ENCODE measurements at places on chromosomes 12 and 14.

DNA sequence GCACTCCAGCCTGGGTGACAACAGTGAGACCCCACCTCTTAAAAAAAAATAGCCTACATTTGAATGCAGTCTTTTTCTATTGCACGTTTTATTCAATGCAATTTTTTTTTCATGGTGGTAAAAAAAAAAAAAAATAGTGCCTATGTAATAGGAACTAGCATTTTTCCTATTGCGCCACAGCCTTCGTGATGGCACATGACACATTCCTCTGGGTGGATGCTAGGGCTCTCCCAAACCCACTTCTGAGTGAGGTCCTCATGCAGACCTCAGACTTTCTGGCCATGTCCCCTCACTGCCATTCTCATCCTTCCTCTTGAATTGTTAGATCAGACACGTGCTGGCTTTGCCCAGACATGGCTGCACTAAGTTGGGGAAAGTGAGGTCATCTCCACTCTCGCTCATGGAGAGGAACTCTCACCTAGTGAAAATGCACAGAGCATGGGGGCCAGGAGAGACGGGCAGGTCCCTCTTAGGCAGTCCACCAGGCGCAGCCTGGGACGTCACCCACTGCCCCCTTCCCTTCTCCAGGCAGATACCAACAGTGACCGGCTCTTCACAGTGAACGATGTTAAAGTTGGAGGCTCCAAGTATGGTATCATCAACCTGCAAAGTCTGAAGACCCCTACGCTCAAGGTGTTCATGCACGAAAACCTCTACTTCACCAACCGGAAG is 19.2 kb downstream of the DCAF4 start:
- no peak for DNase-seq

GRCh38 chr14:102930753-102931579 is 8.5 kb downstream of the AMN start:
- DNase-seq: peak; percentile 21

GRCh38 chr12:32455607-32456071 is 56.3 kb downstream of the FGD4 start:
- DNase-seq: peak; percentile 90

DNA sequence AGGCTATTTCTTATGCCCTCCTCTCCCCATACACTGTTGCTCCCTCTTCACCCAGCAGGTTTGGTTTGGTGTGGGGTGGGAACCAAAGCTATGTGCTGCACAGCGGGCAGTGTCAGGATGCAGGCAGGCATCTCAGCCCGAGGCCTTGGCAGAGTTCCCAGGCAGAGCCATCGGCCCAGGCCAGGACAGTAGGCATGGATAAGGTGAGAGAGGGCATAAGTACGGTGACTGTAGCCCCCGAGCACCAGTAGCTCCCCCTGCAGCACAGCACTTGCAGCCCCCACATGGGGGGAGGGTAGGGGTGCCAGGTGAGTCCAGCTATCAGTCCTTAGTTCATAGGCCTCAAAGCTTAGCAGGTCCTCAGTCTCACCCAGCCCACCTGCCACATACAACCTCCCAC is 7.2 kb downstream of the KLHL33 start:
- no peak for DNase-seq

DNA sequence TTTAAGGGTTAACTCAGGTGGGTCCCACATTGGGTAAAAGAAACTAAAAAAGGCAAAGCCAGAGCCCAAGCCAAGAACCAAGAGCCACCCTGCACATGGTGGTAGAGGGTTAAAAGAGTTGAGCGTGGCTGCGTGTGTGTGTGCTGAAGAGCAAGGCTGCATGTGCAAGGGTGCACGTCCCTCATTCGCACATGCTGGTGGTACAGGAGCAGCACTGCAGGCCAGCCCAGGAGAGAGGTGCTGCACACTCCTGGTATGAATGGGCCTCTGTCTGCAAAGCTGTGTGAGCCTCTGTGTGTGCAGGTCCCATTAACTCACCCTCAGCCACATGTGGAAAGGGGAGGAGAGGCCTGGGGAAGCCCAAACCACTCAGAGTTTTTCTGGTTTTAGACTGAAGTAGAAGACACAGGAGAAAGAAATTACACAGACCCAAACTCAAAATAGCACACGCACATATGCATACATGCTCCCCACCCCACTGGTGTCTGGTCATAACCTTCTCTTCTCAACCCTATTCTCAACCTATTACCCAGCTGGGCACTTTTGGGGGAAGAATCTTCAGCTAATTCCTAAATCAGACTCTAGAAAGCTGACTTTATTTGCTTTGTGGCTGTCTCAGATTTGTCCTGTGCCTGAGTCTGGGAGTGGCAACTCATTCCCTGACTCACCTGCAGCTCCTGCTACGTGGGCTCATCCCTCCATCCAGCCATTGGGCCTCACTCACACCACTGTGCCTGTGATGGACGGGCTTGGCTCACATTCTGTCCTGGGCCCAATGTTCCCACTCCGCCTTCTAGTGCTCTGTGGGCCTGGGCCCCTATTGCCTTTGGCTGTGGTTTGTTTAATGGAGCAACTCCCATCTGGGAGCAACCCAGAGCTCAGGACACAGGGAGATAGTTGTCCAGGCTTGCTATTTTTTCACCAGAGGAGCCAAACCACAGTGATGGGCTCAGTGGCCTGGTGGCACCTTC is 30.8 kb upstream of the COL2A1 start:
- no peak for DNase-seq

GRCh38 chr14:47543459-47543858 is 131.9 kb downstream of the MDGA2 start:
- no peak for DNase-seq

GRCh38 chr14:68566075-68566474 is 226.8 kb downstream of the ZFP36L1 start:
- DNase-seq: no peak

DNA sequence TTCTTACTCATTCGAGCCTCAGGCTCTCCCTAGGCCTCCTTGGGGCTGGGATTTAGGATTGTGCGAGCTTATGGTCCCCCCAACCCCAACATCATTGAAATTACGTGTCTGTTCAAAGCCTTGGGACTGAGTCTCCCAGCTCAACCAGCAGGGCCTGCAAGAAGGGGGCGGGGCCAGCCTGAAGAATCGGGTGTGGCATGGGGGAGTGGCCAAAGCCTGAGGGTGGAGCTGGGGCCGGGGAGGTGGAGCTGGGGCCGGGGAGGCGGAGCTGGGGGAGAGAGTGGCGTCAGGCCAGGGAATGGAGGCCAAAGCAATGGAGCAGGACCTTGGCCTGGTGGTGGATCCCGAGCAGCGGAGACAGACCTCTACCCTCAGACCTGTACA is 24.3 kb upstream of the HSPB8 start:
- DNase-seq: no peak

DNA sequence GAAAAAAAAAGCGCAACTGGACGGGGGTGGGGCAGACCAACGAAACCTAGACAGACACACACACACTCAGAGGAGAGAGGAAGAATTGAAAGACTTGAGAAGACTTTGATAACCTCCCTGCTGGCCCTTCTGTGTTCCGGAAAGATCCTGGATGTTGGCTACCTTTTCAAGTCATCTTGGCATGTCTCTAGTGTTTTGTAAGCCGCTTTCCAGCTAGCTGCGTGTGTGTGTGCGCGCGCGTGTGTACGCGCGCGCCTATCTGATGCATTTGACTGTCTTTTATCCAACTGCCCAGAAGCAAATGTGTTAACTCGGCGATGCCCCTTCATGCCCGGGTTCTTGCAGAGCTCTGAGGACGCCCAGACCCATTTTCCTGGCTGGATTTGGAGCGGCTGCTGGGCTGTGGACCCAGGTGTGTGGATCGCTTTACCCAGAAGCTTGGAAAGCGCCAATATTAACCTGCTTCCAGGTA is 664 bp downstream of the LRFN5 start:
- DNase-seq: no peak

GRCh38 chr12:12088147-12088546 is 17.4 kb downstream of the BCL2L14 start:
- no peak for DNase-seq

DNA sequence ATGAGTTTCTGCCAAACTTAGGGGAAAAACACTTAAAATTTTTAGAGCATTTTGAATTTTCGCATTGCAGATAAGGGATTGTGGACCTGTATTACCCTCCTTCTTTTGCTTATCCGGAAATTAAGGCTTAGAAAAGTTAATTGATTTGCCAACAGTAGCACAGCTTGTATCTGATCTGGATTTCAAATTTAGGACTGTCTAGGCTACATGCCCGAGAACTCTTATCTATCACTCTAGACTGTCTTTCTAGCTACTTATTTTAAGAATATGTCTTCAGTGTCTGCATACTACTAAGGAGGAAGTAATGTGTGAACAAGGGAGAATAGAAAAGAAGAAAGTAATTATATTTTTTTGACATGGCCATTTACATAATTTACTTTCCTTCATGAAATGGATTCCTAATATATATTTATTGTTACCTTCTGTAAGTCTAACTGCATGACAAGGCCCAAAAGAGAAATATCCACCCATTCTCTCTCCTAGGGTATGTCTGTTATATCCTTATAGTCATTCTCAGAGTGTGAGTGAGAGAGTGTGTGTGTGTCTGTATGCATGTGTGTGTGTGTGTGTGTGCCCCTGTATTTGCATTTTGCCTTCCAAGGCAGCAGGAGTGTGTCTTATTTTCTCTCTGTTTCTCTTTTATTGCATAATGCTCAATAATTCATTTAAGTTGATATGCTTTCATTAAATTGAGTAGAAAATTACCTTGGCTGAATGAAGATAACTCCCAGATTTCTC is 132.1 kb downstream of the SLC5A8 start:
- no peak for DNase-seq

GRCh38 chr12:12216349-12217017 is 50.4 kb downstream of the LRP6 start:
- DNase-seq: no peak

DNA sequence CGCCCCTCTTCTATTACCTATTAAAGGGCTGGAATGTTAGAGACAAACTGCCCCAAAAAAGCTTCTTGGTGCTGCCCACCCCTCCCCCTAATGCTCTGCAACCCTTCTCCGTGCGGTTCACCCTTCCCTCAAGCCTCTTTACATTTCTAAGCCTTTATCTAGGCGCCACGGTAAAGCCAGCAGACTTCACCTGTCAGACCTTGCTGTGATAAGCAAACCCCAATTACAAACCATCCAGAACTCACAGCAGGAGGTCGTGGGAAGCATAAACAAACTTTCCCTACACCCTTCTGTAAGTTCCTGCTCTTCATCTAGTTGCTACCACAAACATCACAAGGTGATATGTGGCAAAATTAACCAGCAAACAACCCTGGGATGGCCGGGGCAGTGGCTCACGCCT is 56.8 kb downstream of the MOK start:
- DNase-seq: no peak

GRCh38 chr14:24238123-24238522 is 4.3 kb downstream of the TINF2 start:
- no peak for DNase-seq

GRCh38 chr12:62865937-62866336 is 69.0 kb downstream of the PPM1H start:
- DNase-seq: peak; percentile 24

DNA sequence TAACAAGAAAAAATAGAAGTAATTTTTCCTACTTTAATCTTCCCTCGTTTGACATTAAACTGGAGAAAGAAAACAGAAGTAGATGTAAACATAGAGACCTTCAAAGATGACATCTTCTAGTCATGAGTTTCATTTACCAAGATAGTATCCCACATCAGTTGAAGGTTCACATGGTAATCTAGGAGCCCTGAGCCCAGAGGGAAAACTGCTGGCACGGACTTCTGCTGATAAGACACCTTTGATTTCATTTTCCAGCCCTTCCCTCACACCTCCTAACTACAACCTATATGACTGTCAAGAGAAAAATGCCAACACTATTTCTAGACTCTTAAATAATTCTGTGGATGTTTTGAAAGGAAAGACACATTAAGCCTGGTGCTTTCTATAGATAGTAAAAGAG is 46.0 kb upstream of the CCDC175 start:
- no peak for DNase-seq

- peak; percentile 8 for DNase-seq
Measured at GRCh38 chr12:54058128-54058768, 4.6 kb downstream of the HOXC4 start.

DNA sequence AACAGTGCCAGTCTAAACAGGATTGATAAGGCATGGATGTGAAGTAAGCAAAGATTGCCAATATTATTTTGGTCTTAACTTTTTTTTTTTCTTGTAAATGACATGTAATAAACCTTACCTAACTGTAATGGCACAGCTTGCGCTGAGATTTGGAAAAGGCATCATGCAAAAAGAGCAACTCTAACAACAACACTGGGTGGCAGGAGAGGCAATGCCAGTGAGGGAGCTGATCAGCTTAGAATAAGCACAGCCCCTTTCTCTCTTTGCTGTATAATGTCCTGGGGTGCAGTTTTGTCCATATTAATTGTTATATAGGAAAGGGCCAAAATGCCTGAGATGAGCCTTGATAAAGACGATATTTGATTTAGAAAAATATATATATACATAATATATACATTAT is 1589.7 kb upstream of the FLRT2 start:
- peak; percentile 6 for DNase-seq

- DNase-seq: no peak
Measured at GRCh38 chr12:64137117-64137516, 85.0 kb downstream of the KICS2 start.

- no peak for DNase-seq
Measured at GRCh38 chr12:8078916-8079315, 3.2 kb upstream of the NECAP1 start.

GRCh38 chr12:111209811-111210210 is 159.1 kb downstream of the PHETA1 start:
- DNase-seq: no peak

DNA sequence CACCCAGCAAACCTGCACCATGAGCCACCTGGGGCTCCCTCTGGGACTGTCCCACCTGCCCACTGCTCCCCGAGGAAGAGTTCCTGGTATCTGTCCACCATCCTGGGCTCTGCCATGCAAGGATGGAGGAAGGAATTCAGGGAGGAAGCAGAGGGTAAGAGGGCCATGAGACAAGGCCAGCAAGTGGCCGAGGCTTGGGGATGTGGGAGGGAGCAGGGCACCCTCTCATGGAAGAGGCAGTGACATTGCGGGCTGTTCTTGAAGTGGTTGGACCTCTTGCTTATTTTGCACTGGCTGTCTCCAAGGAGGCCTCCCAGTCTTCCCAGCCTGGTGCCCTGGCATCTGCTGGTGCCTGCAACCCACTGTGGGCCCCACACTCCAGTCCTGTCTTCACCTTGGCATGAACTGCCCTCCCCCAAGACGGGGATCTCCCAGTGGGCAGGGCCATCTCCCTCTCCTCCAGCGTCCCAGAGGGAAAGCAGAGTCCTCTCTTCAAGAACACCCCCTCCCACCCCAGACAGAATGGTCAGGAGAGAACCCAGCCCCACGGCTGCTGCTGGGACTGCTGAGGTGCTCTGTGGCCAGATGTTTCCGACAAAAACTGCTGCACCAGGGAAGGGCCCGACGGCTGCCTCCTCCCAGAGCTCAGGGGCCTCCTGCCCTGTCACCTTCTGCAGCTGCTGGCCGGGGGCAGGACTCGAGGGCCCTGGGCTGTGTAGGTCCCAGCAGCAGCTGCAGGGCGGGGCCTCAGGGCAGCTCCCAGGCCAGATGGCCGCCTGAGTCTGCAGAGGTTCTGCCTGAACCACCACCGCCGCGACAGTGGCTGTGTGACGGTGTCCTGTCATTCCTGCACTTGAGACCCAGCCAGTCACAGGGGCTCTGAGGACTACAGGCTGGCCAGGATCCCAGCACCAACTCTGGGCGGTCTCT is 1.8 kb upstream of the AKT1 start:
- DNase-seq: peak; percentile 46

- DNase-seq: no peak
Measured at GRCh38 chr12:130645751-130646150, 70.3 kb downstream of the RIMBP2 start.

- no peak for DNase-seq
Measured at GRCh38 chr14:68262567-68262966, 443.0 kb downstream of the RAD51B start.

GRCh38 chr14:85054178-85054577 is 475.8 kb upstream of the FLRT2 start:
- DNase-seq: no peak

All from eye (tissue), 1 donor.